ENCODE measurements at places on chromosomes 16 and 17.

DNA sequence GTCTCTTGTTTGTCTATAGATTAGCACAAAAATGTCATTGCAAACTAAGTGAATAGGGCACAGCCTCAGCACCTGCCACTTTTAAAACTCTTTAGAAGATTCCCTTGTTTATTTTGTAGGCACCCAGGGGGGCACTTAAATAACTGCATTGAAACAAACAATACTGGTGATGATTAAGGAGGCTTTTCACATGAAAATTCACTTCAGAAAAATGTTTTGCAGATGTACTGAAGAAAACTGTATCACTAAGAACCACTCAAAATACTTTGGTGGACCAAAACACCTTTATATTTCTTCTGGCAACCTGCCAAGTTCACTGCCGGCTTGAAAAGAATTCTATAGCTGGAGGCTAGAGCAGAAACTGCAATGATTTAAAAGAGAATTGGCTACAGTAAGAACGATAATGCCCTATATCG, 281.5 kb downstream of the TOX3 start:
- DNase-seq: no peak

DNA sequence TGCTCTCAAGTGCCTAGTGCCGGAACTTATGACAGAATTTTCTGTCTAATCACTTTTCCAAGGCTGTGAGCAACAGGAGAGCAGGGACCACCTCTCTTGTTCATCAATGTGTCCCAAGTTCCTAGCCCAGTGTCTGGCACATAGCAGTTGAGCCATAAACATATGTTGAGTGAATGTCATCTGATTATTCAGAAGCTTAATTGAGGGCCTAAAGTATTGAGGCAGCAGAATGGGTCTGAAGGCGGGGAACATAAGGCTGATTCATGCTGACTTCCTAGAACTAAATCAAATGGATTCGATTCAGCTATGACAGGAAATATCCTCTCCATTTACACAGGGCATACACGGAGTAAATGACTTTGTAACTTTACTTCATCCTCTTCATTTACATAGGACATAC, 438.0 kb upstream of the ZFHX3 start:
- DNase-seq: no peak

GRCh38 chr17:40596261-40596919, 31.1 kb upstream of the CCR7 start:
- DNase-seq: peak; percentile 90

DNA sequence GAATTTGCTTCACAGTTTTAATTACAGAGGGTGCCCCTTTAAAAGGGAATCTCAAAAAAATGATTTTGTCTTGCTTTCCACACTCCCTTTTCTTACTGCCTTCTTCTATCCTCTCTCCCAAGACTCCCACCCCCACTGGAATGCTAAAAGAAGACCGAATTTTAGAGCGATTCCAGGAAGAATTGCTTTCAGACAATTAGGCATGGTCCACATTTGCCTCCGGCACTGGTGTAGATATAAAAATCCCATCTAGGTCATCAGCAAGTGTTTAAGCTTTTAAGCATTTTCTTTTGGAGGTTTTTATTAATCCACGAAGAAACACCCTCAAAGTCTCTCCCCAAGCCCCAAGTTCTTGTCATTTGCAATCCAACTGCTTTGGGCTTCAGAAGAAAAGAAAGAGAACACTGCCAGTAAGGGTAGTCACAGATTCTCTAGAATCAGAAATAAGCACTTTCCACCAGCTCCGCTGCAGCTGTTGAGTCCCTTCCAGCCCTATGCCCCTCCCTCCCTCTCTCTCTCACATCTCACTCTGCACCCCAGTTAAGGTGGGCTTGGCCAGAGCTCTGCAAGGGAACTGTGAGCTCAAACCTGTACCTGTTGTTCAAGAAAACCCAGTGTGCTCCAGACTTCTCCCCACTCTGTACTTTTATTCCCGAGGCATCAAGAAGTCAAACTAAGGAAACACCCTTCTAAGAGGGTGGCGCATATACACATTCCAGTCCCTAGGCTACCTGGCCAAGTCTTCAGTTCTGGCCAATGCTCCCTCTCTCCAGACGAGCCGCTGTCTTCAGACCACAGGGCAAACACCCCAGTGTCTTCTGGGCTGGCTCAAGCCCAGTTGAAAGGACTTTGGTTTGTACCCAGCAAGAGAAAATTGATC, 170.2 kb downstream of the RGS9 start:
- DNase-seq: no peak

DNA sequence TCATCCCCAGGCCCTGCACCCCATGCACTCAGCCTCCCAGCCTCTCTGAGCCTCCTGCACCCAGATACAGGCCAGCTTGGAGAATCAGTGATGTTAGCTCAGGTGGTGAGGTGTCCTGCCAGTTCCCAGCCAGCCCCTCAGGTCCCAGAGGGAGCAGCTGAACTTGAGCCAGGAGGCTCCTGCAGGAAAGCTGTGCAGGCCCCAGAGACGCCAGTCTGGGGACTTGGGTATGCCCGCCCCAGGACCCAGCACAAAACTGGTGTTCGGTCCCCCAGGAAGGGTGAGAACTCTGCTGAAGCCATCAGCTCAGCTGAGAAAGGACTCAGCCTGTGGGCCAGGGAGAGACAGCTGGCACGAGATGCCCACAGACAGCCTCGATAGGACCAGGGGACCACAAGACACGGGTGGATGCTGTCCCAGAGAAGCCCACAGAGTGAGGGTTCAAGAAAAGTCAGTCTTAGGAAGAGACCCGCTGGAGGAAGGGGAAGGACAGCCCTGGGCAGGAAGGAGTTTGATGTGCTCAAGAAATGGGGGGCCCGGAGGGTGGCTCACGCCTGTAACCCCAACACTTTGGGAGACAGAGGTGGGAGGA, 11.0 kb downstream of the ENDOV start:
- no peak for DNase-seq

DNA sequence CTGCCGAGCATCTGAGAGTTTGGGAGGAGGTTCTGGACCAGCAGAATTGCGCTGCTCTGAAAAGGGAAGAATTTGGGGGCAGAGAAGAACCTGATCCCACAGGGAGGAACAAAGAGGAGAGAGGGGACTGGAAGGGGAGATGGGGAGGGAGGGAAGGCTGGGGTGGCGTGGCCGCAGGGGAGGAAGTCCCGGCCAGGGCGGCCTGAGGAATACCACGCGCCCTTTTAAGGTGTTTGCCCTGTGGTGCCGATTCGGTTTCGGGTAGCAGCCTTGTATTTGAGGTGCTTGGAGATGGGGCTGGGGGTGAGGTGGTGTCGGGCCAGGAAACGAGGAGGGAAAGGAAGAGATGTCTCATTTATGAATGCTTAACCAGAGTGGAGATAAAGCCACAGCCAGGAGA, 51.3 kb downstream of the AKAP1 start:
- no peak for DNase-seq

- DNase-seq: no peak
Observed at GRCh38 chr17:63335831-63336230, 110.3 kb downstream of the CYB561 start.

DNA sequence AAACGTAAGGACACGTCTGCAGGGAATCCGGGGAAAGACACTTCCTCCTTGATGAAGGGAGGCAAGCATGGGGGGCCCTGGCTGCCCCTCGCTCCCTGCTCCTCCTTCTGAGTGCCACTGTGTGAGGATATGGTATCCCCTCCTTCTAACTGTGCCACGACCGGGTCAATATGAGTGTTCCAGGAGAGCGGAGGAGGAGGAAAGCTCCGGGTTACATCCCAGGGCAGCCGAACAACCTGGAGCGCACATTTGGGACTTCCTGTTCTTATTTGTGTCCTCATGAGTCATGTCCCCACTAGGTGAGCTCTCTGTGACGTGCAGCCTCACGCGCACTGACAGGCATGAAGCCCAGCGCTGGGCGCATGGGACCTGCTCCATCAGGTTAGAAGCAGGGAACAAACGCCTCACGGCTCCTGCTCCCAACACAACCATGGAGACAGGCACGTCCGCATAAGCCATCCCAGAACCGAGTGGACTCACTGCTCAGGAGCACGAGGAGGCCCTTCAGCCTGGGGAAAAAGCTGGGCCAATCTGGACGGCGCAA, 92.9 kb upstream of the DNAH17 start:
- DNase-seq: no peak

- DNase-seq: no peak
Observed at GRCh38 chr17:60510031-60510430, 16.0 kb downstream of the APPBP2 start.

DNA sequence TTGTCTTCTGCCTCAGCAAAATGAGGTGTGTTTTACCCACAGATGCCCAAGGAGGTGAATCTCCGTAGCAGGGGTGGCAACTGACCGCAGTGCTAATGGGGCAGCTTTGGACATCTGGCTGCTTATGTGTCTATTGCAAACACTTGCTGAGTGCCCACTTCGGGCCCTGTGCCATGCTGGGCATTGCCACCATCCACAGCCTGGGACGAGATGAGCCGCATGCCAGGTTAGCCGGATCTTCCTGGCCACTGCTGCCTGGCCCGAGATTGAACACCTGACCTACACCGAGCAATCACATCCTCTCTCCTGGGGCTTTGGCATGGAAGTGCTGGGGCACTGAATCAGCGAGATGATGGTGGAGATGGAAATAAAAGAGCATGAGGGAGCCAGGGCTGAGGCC, 238.7 kb downstream of the GSG1L start:
- no peak for DNase-seq

GRCh38 chr16:70460737-70461261, 6.4 kb downstream of the FCSK start:
- DNase-seq: peak; percentile 9

DNA sequence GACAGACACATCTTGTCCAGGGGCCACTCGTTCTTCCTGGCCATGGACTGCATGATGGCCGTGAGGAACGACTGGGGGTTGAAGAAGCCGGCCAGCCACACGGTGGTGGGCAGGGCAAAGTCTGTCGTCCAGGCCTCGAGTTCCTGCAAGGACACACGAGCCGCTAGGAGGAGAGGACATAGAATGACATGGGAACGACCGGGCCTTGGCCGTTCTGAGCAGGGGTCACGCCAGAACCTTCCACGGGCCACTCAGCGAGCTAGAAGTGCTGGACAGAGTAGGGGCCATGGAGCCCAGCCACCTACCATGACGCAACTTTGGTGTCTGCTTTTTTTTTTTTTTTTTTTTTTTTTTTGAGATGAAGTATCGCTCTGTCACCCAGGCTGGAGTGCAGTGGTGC, 47.0 kb downstream of the PGS1 start:
- peak; percentile 18 for DNase-seq

DNA sequence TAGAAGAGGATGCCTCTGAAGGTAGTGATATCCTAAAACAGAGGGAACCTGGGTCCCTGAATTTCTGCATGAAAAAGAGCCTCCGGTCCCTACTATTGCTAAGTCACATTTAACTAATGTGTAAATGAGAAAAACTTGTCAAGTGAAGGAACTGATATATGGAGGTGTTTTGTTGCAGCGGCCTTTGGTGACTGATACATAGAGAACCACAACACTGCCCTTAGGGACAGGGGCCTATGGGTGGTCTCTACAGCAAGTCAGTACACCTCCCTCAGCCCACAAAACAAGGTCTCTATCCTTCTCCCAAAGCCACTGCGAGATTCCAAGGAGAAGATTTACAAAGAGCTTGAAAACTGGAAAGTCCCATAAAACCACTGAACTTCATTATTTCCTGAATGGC, 275.3 kb downstream of the SOX9 start:
- DNase-seq: no peak

DNA sequence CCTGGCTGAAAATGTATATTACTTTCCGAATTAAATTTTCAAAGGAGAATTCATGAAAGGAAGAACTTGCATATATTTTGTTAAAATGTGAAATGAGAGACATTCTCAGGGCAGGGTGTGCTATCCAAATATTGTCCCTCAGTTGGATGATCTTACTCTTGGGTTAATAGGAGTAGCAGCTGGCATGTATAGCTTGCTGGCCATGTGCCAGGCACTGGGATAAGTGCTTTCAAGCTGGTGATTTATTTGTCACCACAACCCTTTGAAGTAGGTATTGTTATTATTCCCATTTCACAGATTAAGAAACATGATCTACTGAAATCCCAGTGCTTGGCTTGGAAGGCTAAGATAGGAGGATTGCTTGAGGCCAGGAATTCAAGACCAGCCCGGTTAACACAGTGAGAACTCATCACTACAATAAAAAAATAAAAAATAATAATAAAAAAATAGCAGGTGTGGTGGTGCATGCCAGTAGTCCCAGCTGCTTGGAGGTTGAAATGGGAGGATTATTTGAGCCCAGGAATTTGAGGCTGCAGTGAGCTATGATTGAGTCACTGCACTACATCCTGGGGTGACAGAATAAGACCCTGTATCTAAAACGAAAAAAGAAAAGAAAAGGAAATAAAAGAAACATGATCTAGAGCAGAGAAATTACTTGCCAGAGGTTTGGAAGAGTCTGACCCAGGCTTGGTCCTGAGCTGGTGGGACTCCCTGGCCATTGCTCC, 11.6 kb upstream of the MPHOSPH6 start:
- no peak for DNase-seq

- no peak for DNase-seq
Observed at GRCh38 chr17:60314423-60314822, 77.5 kb downstream of the USP32 start.

GRCh38 chr17:39229274-39229913, 3.6 kb upstream of the STAC2 start:
- DNase-seq: peak; percentile 77

DNA sequence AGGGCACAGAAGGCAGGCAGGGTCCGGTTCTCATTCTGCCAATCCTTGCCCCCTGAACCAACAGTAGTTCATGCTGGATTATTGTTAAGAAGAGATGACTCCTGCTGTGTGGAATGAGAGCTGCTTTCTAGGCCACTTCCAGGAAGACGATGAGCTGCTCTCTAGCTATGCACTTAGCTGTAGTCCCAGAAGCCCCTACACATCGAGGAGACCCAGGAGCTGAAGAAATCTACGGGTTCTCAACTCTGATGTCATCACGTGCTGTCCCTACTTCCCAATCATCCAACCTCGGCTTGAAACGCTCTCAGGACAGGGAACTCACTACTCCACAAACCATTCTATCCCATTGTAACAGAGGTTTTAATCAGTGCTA, 29.0 kb upstream of the EMP2 start:
- DNase-seq: no peak

DNA sequence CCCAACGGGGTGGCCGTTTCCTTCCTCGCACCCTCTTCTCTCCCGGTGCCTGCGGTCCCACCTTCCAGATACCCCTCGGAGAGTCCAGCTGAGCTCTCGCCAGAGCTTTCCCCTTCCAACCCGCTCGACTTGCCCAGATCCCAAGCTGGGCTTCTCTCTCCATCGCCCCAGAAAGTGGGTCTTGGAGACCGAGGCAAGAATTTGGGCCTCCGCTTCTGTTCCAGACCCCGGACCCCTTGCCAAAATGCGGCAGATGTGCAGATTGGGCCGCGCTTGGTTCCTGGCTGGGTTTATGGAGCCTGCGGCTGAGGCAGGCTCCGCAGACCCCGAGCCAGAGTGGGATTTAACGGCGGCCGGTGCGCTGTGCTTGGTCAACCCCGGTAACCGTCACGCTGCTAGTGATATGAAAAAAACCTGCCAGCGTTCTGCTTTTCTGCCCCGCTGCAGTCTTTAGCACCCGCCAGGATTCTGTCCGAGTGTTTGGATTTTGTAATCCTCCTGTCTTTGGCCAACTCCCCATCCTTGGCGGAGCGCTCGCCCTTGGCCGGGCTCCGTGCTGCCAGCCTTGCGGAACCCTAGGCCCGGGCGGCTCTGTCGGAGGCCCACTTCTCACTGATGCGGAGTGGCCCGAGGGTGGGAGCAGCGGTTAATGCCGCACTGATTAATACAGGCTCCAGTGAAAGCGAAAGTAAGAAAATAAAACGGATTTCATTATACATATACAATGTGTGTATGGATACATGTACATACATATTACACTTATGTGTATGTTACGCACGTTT, 754 bp upstream of the SLFN11 start:
- DNase-seq: peak; percentile 31

Measured in MV-4-11 (cell line).